ENCODE measurements at places on chromosomes 2 and 18. TPM values are rescaled to one million over a fixed set of nuclear protein-coding genes. Genes with fewer than 3 reads are reported as not detected.

DNA sequence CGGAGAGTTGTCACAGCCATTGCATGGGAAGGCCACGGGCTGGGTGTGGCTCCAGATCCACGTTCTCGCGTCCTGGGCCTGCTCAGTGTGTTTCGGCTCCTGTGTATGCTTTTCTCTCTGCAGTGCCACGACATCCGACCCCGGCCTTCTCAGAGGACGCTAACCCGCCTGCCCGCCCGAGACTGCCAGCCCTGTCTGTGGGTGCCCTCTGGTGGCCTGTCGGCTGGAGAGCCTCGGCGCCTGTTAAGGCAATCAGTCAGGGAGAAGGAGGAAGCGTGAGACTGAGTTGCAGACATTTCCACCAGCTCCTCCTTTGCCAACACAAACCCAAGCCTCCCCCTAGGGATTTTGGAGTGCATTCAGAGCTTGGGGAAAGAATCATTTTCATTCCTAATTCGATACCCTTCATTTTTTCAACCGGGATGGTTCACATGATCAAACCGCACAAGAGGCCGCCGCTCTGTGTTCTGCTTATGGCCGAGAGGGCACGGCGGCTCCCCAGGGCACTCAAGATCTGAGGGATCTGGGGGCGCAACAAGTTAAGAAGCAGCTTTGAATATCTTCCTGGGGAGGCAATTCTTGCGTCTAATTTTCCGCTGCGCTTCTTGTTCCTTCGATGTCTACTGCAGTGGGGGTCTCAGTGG, 37.5 kb upstream of the ZBTB7C start:
- peak; percentile 77 for DNase-seq

- DNase-seq: no peak
These were observed 169.4 kb downstream of the EIPR1 start for GRCh38 chr2:3208179-3208578.

DNA sequence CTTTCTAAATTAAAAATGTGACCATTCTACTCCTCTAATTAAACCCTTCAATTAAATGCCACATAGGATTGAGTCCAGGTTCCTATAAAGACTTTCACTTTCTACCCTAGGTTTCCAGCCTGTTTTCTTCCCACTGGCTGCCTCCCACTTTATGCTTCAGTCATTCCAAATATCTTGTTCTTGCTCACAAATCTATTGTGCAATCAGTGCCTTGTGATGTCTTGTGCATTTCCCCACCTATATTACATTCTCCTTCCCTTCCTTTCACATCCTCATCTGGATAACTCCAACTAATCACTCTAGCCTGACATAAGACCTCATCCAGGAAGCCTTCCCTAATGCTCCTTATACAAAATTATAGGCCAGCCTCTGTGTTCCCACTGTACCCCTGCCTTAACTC, 281.7 kb upstream of the LRATD1 start:
- no peak for DNase-seq

- peak; percentile 54 for DNase-seq
These were observed at the start of gene ARHGEF4 for GRCh38 chr2:130836501-130837174. TSS of gene ARHGEF4 (plus strand) at chr2:130836914. CDS start at chr2:130836954, 40 bp downstream.

- DNase-seq: no peak
These were observed 57.8 kb upstream of the OTOS start for GRCh38 chr2:240198226-240198625.

DNA sequence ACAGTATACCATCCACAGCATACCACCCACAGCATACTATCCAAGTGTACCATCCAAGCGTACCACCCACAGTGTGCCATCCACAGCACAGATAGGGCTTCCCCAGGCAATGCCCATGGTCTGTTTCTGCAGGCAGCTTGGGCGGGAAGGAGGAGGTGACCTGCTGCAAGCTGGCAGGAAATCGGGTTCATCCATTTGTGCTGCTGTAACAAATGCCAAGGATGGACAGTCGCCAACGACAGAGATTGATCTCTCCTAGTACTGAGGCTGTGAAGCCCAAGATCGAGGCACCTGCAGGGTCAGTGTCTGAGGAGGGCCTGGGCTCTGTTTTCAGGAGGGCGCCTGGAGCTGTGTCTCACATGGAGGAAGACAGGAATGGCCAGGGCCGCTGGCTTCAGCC, 93.6 kb upstream of the SNTG2 start:
- no peak for DNase-seq

GRCh38 chr18:22831441-22831904, 101.7 kb upstream of the RBBP8 start:
- DNase-seq: peak; percentile 5

DNA sequence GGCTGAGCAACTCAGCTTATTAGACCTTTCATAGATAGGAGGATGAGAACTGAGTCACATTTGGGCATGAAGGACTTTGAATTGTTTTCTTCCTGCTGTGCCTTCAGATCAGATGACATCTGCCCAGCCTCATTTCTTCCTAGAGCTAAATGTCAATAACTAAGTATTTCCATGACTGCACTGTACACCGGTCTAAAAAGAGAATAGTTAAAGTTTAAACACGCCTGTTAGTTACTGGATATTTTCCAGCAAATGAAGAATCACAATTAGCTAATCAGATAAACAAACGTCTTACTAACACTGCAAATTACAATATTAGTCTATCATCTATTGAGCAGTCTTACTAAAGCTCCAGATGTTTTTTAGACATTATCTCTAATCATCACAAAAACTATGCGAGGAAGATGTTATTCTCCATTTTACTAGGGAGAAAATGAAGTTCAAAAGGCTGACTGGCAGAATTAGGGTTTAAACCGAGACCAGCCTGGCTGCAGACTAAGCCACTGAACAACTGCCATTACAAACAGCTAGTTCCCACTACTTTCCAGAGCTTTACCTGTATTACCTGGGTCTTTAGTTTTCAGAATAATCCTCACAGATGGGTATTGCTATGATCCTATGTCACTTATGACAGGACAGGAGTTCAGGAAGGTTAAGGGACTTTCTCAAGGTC, 69.4 kb upstream of the ZNF397 start:
- no peak for DNase-seq

COL6A3 gene
- total RNA-seq: 465 TPM

PDE11A gene
- total RNA-seq: 0.25 TPM

AP1S3 gene
- total RNA-seq: 22.2 TPM

TFCP2L1 gene
- 0.03 TPM for total RNA-seq

CPO gene
- total RNA-seq: not detected

CNPPD1 gene
- 40.6 TPM for total RNA-seq

TFPI gene
- 15.0 TPM for total RNA-seq

MAP2 gene
- 0.43 TPM for total RNA-seq

All from MG63 (cell line).